ENCODE measurements at places on chromosomes 3 and 15.

GRCh38 chr3:172208586-172209332, 169.4 kb downstream of the FNDC3B start:
- no peak for DNase-seq

GRCh38 chr3:86658876-86659275, 332.1 kb downstream of the VGLL3 start:
- no peak for DNase-seq

- DNase-seq, result no peak
Observed at GRCh38 chr15:100112061-100112420, 229.7 kb downstream of the ADAMTS17 start.

GRCh38 chr3:72092778-72093177, 307.8 kb upstream of the PROK2 start:
- no peak for DNase-seq

GRCh38 chr3:25572919-25573385, 91.8 kb downstream of the TOP2B start:
- no peak for DNase-seq

- DNase-seq, result no peak
Observed at GRCh38 chr15:26182441-26182840, 319.3 kb upstream of the ATP10A start.

GRCh38 chr15:78369161-78369560, 29.0 kb downstream of the CRABP1 start:
- no peak for DNase-seq

DNA sequence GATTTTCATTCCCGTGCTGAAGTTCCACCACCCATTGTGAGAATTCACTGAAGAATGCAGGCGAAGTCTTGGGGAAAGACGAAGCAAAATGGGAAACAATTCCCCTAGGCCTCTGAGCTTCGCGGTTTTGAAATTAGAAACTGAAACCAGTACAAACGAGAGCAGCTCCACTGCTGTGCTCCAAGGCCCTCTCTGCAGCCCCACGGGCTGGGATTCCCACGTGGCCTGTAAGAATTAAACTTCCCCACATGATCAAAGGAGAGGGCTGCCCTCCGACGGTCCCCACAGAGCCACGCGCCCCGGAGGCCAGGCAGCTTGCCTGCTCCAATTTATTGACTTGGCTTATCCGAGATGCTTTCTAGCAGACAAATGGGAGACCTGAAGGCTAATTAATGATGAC, 144.0 kb downstream of the GREM1 start:
- no peak for DNase-seq

DNA sequence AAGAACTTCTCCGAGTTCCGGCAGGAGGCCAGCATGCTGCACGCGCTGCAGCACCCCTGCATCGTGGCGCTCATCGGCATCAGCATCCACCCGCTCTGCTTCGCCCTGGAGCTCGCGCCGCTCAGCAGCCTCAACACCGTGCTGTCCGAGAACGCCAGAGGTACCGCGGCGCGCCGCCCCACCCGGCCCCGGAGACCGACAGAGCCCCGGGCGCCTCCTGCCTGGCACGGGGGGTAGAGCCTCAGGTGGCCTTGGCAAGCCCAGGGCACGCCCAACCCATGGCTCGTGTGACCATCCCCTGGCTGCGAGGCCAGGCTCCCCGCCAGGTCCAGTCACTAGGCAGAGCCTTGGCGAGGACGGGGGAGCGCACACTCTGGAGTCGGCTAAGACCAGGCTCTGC, 134.1 kb downstream of the LRRK1 start:
- DNase-seq, result no peak

DNA sequence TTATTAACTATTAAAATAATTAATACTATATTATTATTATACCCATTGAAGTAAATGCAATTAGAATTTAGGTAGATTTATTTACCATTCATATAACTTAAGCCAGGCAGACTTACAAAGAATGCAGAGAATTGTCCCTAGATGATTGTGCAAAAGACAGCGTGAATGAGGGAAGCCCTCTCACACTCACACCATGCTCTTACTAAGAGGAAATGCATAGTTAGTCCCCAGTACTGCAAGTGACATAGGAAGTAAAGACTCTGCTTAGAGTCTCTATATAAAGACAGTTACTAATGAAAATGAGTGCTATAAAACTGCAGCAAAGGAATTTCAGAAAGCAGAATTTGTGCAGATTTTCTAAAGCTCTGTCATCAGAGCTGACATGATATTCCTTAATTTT, 270.4 kb downstream of the ZBBX start:
- no peak for DNase-seq

DNA sequence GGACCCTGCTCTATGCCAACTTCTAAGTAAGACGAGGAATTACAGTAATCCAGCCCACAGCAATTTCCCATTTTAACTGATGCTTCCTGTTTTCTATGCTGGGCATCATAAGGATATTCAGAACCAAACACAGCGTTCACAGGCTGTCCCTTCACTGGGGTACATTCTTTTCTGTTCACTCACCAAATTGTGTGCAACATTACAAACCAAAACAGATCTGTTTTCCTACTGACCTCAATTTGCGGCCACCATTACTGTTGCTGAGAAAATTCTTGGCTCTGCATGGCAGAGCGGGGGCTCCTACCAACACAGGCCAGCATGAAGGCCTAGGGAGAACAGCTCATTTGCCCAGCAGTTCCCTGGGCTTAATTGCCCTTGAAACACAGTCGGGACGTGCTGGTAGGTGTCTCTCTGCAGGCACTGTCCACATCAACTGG, 76.5 kb downstream of the MYO1E start:
- no peak for DNase-seq

DNA sequence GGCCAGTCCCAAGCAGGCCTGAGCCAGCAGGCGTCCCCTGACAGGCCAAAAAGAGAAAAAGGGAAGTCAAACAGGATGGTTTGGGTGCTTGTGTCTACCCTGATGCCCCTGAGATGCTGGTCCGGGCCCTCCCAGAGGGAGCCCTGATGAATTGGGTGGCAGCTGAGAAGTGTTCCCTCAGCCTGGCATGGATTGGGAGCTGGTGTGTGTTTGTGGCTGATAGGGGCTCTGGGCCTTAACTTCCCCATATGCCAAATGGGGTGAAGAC, 1.4 kb downstream of the FBLN2 start:
- DNase-seq, result no peak

DNA sequence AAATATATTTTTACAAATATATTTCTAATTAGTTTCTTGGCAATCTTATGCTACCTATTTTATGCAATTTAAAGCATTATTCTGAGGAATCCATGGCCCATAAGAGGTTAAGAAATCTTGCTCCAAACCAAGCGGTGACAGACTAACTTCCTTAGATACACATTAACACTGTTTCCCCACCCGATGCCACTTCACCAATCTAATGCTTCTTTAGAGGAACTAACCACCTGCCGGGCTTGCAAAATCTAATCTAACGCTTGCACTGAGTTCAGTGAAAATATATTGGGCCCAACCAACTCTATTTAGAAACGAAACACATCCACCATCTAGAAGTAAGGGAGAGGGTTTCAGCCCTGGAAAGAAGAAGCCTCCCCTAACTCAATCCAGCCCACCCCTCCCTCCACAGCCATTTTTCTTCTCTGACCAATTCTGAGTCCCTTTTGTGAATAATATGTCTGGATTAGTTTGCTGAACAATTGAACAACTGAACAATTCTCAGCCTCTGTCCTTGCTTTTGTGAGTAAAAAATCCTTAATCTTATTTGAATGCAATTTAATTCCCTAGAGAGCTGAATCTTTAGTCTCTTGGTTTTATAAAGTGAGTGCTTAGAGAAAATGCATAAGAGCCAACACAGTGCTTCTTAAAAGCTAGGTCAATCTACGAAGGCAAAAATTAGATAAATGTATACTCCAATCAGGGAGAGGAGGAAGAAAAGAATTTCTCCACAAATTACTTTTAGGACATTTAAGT, 150.4 kb upstream of the ADAMTS9 start:
- DNase-seq, result no peak

DNA sequence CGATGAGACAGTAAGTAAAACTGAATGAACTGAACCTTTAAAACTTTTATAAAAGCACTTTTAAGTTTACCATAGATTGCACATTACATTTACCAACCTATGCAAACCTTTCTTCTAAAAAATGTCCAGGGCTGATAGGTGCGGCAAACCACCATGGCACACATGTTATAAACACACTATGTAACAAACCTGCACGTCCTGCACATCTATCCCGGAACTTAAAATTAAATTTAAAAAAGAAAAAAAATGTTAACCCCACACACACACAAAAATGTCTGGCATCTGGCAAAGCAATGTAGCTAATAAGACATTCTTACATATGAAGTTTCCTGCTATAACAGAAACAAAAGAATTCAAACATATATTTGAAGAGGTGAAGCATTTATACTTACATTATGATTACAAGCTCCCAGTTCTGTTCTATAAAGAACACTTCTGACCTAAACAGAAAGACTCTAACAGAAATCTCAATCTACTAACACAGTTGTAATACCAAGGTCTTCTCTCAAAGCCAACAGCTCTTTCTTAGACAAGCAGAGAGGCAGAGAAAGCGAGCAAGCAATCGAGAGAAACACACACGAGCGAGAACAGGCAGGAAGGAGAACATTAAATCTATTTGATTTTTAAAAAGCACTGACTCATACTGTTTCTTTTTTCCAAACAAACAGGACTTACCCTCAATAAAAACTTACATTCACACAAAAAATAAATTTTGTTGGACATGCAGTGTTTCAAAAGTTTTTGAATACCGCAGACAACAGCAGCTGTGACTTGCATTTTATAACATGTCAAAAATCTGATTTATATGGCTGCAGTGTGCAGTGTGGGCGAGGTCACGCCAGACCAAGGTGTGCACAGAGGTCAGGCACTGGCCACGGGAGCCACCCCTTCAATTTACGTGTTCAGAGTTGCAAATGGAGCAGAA, at the start of gene NRG4:
Gene NRG4 (minus strand): TSS at position 798 of the 925 bp plus-strand sequence. CDS start 1,194 bp downstream, outside the sequence.
- no peak for DNase-seq

GRCh38 chr3:26208201-26208600, 414.4 kb upstream of the LRRC3B start:
- DNase-seq, result no peak

GRCh38 chr15:78626381-78626995, 5.7 kb upstream of the CHRNA3 start:
- no peak for DNase-seq

DNA sequence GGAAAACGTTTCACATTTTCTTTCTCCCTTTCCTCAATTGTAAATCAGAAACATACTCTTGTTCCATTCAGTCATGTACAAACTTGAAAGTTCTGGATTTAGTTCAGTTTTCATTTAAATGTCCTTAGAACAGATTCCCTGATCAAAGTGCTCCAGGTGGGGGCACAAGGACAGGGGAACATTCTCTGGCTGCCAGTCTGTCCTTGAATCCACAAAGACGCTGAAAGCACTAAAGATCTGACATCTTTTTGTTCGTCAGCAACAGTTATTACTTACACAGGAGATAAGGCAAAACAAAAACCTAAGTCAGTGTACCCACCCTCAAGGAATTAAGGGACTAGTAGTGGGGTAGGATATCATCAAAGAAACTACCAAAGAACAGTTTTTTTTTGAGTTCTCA, 139.2 kb downstream of the GHSR start:
- DNase-seq, result no peak

DNA sequence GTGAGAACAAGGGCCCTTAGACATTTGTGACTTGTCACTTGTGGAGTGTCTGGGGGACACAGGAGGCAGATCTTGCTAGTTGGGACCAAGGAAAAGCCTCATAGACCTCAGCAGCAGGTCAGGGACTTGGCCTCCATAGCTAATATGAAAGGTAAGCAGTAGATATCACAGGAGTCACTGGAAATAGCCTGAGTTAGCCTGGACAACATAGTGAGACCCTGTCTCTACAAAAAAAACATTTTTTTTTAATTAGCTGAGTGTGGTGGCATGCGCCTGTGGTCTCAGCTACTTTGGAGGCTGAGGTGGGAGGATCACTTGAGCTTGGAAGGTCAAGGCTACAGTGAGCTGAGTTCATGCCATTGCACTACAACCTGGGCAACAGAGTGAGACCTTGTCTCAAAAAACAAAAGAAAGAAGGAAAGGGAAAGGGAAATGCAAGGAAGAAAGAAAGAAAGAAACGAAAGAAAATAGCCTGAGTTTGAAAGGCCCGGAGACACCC, 37.1 kb upstream of the CLK3 start:
- no peak for DNase-seq

GRCh38 chr3:4674216-4674615, 181.1 kb downstream of the ITPR1 start:
- DNase-seq, result no peak

GRCh38 chr15:88872106-88872505, 23.2 kb downstream of the HAPLN3 start:
- DNase-seq, result no peak

GRCh38 chr3:195085356-195086130, 185.4 kb downstream of the XXYLT1 start:
- no peak for DNase-seq

- DNase-seq, result no peak
Observed at GRCh38 chr15:50138391-50138790, 19.4 kb upstream of the ATP8B4 start.
